B cell (primary cell): ENCODE measurements at places on chromosomes 6 and 20. TPM values are rescaled to one million over a fixed set of nuclear protein-coding genes. Genes with fewer than 3 reads are reported as not detected.
A peak's percentile ranks its signal among the peaks of the same experiment; 100 is the strongest.

DNA sequence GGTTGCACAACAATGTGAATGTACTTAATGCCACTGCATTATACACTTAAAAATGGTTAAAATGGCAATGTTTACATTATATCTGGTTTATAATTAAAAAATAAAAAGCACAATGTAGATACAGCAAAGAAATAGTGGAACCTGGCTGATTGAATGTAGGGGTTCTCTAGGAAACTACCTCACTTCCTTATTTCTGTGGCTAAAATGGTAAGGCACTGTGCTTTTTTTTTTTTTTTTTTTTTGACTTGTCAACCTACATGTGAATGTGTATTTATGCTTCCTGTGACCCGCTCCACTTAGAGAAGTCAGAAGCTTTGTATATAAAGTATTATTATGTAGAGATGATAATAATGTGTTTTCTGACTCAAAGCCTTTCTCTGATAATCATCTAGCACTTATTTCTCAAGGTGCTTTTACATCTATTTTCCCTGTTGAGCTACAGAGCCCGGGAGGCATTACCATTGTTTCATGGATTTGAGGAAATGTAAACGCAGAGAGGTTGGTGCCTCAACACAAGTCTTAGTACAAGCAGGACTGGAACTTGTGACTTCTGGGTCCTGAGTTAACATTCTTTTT, 55.0 kb downstream of the SOX4 start:
- DNase-seq: peak; percentile 29

Gene FBXO5
- 14.1 and 14.6 TPM in 2 replicates for total RNA-seq

GRCh38 chr6:116836606-116837342, 7.9 kb upstream of the GPRC6A start:
- DNase-seq: no peak

DNA sequence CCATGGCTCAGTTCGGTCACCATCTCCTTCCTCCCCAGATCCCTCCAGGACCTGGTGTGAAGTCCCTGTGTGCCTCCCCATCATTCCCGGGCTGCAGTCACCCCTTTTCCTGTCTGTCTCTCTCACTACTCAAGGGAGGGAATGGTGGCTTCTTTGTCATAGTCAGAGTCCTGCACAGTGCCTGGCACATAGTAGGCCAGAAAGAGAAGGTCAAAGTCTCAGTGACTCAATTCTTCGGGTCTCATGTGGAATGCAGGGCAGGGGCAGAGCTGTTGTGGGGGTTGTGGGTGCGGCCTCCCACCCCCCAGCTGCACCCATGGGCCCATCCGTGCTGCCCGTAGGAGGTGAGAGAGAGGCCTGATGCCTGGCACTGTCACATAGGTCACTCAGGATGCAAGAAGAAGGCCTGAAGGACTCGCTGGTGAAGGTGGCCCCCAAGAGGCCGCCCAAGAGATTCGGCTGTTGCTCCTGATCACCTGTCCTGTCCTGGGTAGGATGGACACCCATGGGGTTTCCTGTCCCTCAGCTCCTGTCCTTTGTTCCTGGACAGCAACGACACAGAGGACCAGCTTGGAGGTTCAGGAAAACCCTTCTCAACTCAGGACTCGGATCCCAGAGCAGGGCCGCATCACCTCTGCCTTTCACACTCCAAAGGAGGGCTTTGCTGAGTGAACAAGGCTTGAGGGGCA, 34.1 kb downstream of the RAB44 start:
- DNase-seq: no peak

DNA sequence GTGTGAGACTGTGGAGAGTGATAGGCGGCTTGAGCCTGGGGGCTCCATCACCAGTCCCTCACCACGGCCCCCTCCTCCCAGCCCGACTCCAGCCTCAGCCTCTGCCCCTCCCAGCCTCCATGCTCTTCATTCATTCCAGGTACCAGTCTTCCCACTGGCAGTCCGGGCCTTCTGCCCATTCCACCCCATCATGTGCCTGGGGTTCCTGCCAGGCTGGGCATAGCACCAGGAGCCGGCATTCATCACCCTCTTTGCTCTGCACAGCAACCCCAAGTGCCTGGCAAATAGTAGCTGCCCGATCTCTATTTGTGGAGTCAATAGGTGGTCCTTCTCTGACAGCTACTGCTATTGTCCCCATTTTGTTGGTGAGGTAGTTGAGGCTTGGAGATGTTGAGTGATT, 39.6 kb upstream of the GTSF1L start:
- no peak for DNase-seq

Gene NCOA7
- 27.0 and 27.4 TPM in 2 replicates for total RNA-seq
